ENCODE measurements at places on chromosomes 4 and X.

DNA sequence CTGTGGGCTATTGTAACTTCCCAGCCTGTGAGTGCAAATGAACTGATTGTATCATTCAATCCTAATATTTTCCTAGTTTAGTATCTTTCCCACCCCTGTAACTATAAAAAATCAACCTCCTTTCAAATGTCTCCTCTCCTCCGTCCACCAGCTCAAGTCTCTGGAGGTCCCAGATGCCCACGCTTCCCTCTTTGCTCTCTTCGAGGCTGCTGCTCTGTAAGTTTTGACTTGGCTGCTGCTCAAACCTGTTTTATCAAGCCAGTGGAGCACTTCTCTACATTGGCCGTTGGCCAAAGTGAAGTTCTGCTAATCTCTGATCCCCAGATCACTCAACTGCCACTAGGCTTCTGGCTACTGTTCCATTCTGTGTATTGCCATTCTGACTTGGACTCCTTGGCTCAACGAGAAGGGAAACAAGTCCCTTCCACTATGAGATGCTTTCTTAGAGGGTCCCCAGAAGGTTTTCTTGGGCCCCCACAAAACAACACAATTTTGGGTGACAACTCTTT lies 60.7 kb upstream of the RAPGEF2 start:
- DNase-seq, result no peak

DNA sequence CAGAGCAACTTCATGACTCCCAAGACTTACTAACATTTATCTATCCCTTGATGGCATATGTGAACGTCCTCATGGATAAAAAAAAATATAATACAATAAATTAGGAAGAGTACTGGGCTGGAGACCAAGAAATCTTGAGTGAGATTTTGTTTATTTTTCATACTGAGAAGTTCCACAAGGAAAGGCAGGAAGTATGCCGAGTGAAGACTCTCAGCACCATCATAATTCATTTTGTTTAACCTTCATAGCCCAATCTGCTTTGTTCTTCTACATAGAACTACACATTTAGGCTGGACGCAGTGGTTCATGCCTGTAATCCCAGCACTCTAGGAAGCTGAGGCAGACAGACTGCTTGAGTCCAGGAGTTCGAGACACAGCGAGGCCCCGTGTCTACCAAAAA lies 198.3 kb downstream of the NSUN7 start:
- DNase-seq, result no peak

DNA sequence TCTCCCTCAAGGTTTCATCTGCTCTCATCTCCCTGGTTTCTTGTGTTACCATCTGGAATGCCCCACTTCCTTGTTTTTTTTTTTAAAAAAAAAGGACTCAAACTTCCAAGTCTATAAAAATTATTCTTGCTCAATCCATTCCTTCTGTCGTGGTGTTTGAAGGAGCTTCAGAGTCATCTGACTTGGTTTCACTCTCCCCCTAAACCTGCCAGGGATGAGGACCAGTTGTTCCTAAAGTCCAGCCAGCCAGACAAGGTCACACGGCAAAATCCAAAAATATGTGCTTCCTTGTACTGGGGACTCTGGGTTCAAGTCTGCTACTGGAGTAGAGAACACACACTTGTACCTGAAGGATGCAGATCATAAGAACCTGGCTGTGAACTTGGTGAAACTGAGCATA lies 84.5 kb upstream of the GPM6B start:
- no peak for DNase-seq

GRCh38 chrX:53013291-53013690 lies 35.3 kb upstream of the GPR173 start:
- no peak for DNase-seq

- no peak for DNase-seq
Observed at GRCh38 chr4:1246111-1246881, 2.6 kb downstream of the CTBP1 start.

DNA sequence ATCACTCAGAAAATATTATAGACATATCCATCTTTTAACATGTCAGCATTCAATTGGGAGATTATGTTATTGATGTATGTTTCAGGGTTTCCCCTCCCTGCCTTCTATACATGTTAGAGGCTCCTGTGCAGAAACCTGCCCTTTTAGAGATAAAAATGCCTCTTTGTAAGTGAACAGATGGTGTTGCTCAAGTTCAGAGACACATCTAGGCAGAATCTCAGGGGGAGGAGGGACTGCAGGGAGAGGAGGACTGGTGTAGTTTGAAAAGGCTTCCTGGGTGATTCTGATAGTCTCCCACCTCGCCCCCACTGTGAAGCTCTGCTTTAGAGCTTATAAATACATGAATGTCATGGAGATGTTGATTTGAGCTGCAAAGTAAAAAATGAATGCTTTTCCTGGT lies 12.0 kb upstream of the UNC5C start:
- no peak for DNase-seq

- no peak for DNase-seq
Observed at GRCh38 chrX:151177141-151178027, 1.0 kb downstream of the GPR50 start.

- DNase-seq, result no peak
Observed at GRCh38 chr4:161005746-161006145, 1158.1 kb downstream of the FSTL5 start.

GRCh38 chrX:72676465-72676864 lies 37.6 kb downstream of the PHKA1 start:
- no peak for DNase-seq

All from effector memory CD8-positive, alpha-beta T cell (primary cell).